ENCODE measurements at places on chromosomes 6 and 20. TPM values are rescaled to one million over a fixed set of nuclear protein-coding genes. Genes with fewer than 3 reads are reported as not detected.

The L3MBTL3 gene
- total RNA-seq, result 12.3 TPM

The GPR63 gene
- 0.16 TPM for total RNA-seq

The VARS1 gene
- 28.1 TPM for total RNA-seq

The KIAA1755 gene
- total RNA-seq, result 3.3 TPM

The PHACTR3 gene
- not detected for total RNA-seq

The LAMP5 gene
- not detected for total RNA-seq
